HS-5 (cell line): ENCODE measurements at places on chromosomes 1 and 21.

- no peak for DNase-seq
Measured at GRCh38 chr1:217889401-217889800, 258.3 kb downstream of the SPATA17 start.

- DNase-seq, result no peak
Measured at GRCh38 chr1:210260096-210260495, 27.5 kb downstream of the SERTAD4 start.

- DNase-seq, result no peak
Measured at GRCh38 chr21:43287111-43287760, 118.4 kb downstream of the CRYAA start.

DNA sequence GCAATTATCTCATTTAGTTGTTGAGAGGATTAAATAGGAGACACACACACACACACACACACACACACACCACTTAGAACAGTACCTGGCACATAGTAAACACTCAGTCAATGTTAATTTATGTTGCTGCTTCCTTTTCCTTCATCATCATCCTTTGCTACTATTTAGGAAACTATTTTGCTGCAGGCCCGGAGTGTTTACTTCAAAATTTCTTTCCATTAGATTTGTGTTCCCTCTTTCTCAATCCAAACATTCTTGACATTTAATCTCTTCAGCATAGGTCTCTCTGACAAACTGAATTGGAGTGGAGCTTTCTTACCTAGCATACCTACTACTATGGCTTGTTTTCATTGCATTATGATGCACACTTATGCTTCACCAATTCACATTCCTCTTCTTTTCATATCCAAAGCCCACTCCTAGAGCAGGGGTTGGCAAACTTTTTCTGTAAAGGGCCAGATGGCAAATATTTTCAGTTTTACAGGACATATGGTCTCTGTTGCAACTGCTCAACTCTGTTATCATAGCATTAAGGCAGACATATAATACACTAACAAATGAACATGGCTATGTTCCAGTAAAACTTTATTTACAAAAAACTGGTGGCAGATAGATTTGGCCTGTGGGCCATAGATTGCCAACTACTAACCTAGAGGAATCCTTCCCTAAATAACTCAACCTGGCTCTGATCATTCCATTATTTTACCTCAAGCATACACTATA is 49.5 kb downstream of the SCMH1 start:
- DNase-seq, result no peak

DNA sequence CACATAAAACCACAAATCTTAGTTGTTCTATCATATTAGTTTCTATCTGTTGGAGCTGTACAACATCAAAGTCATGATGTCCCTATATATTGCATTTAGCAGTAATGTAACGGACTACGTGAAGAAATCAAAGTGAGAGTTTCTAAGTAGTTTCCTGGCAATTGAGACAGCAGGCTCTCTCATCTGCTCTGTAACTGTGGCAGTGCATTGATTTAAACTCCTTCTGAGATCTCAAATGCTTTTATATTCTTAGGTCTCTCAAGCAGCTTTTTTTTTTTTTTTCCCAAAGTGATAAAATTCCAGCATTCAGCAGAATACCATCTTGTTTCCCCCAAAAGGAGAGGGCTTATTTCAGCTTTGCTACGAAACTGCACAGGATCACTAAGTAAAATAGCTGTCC is 480.1 kb downstream of the PTBP2 start:
- DNase-seq, result no peak

GRCh38 chr1:68163220-68163619 is 69.1 kb downstream of the WLS start:
- DNase-seq, result no peak
